ENCODE measurements at places on chromosomes 1 and 21. TPM values are rescaled to one million over a fixed set of nuclear protein-coding genes. Genes with fewer than 3 reads are reported as not detected.

DNA sequence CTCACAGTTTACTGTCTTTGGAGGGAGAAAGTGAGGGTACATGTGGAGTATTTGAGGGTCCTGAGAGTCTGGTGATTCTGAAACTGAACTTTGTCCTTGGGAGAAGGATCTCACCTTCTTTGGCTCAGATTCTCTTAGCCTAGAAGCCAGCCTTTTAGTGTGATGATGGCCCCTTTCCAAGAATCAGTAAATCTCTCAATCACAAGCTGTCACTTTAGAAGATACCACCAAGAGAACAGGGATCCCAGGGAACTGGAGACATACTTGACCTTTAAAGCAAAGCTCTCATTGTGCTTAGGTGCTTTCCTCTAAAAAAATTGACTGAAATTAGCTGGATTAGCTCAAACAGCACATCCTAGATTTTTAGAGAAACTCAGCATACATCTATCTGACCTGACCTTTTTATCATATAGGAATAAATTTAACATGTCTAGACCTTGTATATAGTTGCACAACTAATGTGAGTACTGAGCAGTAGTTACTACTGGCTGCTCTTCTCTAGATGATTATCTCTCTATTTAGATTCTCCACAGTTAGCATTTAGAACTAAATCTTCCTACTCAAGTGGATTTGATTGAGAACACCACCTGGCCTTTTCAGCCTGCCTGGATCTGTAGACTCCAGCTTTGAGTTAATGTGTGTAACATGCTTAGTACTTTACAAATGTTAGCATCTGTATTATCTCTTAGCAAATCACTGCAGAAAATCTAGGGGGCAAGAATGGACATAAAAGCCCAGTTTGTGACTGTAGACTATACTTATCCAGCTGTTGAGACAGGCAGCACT lies 157.7 kb downstream of the MAST2 start:
- no peak for DNase-seq

DNA sequence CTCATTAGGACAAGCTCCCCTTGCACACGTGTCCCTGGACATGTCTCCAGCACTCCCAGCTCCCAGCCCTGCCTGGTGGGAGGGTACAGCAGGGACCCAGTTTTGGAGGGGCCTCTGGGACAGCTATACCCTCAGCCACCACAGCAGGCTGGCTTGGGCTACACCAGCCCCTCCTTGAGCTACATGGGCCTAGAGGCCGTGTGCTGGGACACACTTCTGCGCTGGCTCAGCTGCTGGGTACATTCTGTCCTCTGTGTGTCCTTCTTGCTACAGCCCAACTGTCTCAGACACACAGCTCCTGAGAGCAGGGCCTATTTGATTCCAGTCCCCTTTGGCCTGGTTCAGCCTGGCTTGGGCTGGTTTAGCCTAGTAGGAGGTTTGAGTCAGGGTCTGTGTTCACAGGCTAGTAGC lies 26.7 kb downstream of the DMAP1 start:
- DNase-seq, result peak; percentile 72

- no peak for DNase-seq
Measured at GRCh38 chr1:219130366-219130935, 43.2 kb upstream of the LYPLAL1 start.

- no peak for DNase-seq
Measured at GRCh38 chr1:241808265-241808664, 39.7 kb upstream of the EXO1 start.

GRCh38 chr1:36008546-36009197 lies 75.2 kb upstream of the TEKT2 start:
- no peak for DNase-seq

GRCh38 chr1:33575324-33575879 lies 103.0 kb downstream of the ZSCAN20 start:
- peak; percentile 37 for DNase-seq

DNA sequence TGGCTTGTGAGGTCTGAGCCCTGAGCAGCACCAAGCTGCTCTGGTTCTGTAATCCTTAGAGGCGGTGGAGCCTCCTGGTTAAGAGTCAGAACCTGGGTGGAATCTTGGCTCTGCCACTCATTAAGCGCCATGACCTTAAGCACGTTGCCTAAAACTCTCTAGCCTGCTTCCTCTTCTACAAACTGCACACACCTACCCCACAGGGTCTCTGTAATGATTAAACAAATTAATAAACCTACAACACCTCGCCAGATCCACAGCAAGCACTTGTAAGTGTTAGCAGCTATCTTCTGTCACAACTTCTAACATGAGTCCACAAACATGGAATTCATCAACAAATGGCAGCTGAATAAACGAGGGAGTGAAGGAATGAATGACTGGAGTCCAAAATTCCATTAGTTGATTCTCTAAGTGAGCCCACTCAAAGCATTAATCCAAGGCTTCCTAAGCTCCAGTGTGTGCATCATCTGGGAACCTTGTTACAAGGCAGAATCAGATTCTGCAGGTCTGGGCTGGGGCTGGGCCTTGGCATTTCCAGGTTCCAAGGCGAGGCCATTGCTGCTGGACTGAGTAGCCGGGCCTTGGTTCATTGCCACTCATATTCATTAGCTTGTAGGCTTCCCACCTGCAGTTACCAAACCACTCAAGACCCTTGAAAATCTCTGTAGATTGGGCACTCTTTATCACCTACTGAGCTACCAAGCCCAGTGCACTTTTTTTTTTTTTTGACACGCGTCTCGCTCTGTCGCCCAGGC lies 168.6 kb downstream of the HIVEP3 start:
- no peak for DNase-seq

ZNF648 gene
- not detected for total RNA-seq

ADGRB2 gene
- 10.0 TPM for total RNA-seq

DCDC2B gene
- total RNA-seq, result not detected

LAX1 gene
- 0.37 TPM for total RNA-seq
